Muscle of leg (tissue), 16 donors: ENCODE measurements at places on chromosomes 5 and 9.

- DNase-seq = no peak
Measured at GRCh38 chr9:124420991-124421543, 5.8 kb upstream of the PSMB7 start.

DNA sequence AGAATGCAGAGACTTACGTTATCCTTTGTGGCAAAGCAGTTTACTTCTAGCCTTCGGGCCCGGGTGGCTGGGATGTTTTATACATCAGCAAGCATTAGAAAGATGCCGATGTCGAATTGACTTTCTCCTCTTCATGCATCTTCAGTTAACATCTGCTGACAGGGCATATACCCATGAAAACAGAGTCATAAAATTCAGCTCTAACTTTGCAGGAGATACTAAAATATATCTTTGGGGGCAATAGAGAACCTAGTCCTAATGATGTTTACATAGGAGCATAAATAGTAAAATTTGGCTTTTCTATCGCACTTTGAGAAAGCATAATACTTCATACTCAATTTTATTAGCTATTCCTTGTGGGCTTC, 247.9 kb downstream of the PRELID2 start:
- DNase-seq = peak; percentile 11

DNA sequence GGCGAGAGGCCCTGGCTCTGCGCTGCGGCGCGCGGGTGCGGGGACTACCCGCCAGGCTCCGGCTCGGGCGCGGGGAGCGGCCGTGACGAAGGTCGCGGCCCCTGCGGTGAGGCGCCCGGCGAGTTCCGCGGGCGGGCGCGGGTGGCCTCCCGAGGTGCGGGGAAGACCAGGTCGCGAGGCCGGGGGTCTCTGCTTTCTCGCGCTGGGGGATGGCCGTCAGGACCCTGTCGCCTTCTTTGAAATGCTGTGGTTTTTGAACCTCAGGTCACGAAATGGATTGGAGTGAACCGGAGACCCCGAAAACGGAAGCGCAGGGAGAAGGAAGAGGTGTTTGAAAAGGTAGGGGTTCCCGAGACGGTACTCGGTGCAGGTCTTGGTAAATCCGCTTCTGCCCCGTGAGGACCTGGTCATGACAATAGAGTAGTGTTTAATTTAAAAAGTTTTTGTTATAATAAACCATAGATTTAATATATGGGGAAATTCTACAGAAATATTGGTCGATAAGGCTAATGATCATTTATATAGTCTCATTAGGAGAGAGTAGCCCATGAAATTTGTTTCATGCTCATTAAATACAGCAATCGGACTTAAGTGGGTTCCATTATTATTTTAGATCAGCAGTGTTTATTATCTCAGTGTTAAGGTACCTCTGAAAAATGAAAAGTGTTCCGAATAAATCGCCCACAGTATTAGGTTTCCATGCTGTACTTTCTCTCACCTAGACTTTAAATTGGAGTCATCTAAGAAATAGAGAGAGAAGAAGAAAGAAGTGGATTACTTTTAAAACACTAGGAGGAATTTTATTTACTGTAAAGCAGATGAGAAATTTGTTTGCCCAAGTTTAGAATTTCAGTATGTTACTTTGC, 279.0 kb downstream of the AOPEP start:
- no peak for DNase-seq

DNA sequence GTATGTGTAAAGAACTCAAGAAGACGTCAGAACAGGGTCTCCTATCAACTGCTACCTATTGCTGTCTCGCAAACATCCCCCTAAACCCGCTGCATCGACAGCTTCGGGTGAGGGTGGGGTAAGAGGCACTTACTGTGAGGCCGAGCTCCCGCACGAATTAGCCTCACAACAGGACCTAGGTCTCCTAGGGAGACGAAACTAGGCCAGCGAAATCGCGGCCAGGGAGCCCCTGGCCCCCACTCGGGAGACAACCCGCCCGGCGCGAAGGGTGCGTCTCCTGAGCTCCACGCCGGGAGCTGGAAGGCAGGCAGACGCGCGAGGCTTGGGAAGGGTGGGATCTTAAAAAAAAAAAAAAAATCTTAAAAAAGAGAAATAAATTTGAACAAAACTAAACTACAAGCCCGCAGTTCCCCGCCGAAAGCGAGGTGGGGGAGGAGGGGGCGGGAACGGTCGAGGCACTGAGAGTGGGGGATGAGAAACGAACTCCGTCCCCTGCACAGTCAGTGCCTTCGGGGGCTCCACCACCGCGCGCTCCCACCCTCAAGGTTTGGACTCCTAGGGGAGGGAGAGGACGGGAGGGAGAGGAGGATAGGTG, 33.0 kb upstream of the NFIB start:
- peak; percentile 90 for DNase-seq
